Keratinocyte (primary cell): ENCODE measurements at places on chromosomes 5 and 9. TPM values are rescaled to one million over a fixed set of nuclear protein-coding genes. Genes with fewer than 3 reads are reported as not detected.

FAM81B gene
- not detected in 3 replicates for polyA plus RNA-seq

DNA sequence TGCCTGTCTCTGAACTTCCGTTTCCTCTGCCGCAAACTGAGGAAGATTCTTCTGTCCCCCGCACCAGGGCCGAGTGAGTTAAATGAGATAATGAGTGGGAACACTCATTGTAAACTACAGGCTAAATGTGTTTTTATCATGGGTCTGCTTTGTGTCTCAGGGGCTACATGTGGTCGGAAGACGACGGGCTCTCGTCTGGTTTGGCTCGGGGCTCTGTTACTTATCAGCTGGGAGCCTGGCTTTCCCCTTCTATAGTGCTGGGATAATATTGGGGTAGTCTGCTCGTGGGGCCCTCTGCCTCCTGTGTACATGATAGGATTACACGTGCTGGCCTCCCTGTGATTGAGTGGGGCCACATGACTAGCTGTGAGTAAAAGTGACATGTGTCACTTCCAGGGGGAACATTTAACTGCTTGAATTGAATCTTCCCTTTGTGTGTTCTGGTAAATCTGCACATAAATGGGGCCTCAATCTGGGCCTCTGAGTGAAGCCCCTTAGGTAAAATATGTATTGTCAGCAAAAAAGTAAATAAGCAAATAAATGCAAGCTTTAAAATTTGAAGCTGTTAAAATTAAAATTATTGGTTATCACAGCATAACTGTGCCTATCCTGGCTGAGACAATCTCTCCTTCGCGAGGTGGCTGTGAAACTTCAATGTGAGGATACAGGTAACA lies 86.9 kb upstream of the SH3PXD2B start:
- no peak for DNase-seq

GRCh38 chr5:43985411-43985810 lies 382.4 kb downstream of the NNT start:
- DNase-seq: no peak

GRCh38 chr5:30413540-30413939 lies 779.9 kb upstream of the CDH6 start:
- no peak for DNase-seq

PCDHB9 gene
- polyA plus RNA-seq: 0.01 TPM in 1 of 3 replicates, not detected in the others

- DNase-seq: peak; percentile 4
Observed at GRCh38 chr9:1612886-1613285, 402.3 kb upstream of the SMARCA2 start.
